ENCODE measurements at places on chromosomes 2 and 18.

GRCh38 chr2:9799729-9800632, 43.3 kb upstream of the TAF1B start:
- DNase-seq: peak; percentile 84

DNA sequence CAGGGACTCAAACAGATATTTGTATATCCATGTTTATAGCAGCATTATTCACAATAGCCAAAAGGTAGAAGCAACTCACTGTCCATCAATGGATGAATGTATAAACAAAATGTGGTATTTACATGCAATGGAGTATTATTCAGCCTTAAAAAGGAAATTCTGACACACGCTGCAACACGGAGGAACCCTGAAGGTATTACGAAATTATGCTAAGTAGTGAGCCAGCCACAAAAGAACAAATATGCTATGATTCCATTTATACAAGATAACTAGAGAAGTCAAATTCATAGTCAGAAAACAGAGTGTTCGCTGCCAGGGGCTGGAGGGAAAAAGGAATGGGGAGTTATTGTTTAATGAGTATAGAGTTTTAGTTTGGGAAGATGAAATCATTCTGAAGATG, 61.0 kb upstream of the CDKL4 start:
- no peak for DNase-seq

GRCh38 chr2:223856584-223856983, 19.2 kb upstream of the AP1S3 start:
- DNase-seq: peak; percentile 11

GRCh38 chr2:3637311-3637675, 20.7 kb upstream of the ALLC start:
- DNase-seq: no peak

DNA sequence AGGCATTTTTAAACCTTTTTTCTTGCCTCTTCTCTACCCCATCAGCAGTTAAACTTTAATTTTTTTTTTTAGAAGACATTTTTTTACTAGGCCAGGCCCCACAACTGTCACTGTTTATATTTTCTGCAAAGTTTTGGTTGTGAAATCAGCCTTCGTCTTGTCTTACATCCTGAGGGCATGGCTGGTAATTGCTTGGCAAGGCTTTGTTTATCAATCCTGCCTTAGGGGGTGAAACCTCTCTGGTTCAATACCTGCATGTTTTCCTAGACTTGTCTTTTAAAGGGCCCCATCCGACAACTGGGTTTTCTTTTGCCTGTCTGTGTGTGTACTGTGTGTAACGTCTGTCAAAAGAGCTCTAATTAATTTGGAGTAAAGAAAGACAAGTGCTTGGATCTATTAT, 330.0 kb upstream of the CWC22 start:
- DNase-seq: no peak

GRCh38 chr18:30177056-30177455, 865.5 kb downstream of the DSC3 start:
- DNase-seq: no peak

DNA sequence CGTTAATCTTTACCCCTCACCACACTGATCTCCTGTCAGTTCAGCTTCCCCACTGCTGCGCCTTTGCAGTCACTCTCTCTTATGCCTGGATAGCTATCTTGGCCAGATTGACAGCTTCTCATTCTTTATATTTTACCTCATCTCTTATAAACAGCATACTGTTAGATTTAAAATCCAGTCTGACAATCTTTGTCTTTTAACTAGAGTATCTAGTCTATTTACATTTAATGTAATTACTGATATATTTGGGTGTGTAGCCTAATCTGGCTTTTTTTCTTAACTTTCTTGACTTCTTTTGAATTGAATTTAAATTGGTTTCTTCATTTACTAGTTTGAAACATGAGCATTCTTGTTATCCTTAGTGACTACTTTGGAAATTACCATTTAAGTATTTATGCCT, 225.1 kb downstream of the PRKCE start:
- DNase-seq: no peak

Data from MG63 (cell line).